IMR-90 (cell line): ENCODE measurements at places on chromosomes 2 and 18. TPM values are rescaled to one million over a fixed set of nuclear protein-coding genes. Genes with fewer than 3 reads are reported as not detected.
A peak's percentile ranks its signal among the peaks of the same experiment; 100 is the strongest.

- DNase-seq: no peak
These were observed 3.2 kb downstream of the RALBP1 start for GRCh38 chr18:9478545-9478944.

DNA sequence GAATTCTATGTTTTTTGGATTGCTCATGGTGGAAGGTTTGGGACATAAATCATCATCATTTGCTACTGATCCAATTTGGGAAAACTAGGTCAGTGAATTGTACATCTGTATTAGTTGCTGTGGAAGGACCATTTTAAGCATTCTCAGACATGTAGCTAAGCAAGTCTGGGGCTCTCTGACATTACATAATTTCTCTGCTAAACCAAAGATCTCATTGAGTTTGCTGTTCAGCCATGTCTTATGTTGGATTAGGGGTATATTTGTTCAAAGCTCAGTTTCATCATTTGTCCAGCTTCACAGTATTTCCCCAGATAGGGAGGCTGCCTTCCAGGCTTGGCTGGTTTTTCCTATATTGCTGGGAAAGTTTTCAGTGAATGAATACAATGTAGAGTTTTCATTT lies 399.7 kb downstream of the MTX2 start:
- no peak for DNase-seq

GRCh38 chr2:237869343-237870102 lies 10.1 kb downstream of the RAMP1 start:
- DNase-seq: no peak

GRCh38 chr2:147364597-147364996 lies 480.2 kb upstream of the ACVR2A start:
- DNase-seq: no peak

GRCh38 chr2:75600461-75601011 lies 39.8 kb upstream of the EVA1A start:
- peak; percentile 68 for DNase-seq

Gene NCKAP5
- 3.9 and 5.3 TPM in 2 replicates for total RNA-seq

Gene CRYGC
- total RNA-seq: not detected in 2 replicates

DNA sequence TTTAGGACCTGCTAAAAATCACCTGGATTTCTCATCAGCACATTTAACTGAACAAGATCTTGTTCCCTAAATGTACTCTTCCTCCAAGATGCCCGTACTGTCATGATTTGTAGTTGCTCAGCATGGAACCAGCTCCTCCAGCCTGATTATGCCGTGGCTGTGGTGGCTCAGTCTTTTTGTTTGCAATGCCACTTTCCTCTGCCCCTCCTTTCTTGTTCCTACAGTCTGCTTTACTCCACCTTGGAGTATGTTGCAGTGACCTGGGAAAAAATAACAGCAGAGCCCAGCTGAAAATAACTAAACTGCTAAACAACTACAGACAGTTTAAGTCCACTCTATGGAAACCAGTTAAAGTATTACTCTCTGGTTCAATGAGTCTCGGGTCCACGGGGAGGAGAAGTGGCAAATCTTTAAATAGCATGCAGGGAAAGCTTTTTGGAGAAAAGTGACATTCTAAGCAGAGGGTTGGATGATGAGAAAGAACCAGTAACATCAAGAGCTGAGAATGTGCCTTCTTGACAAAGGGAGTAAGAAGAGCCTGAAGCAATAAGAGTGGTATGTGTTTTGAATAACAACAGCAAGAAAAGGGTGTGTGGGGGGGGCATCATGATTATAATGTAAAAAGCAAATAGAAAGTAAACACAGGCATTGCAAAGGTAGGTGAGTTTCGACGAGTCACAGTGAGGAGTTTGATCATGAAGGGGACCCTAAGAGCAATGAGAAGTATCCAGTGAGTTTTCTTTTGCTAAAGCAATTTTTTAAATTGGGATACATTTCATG lies 225.7 kb downstream of the TMX3 start:
- no peak for DNase-seq

- no peak for DNase-seq
These were observed 94.1 kb upstream of the LDLRAD4 start for GRCh38 chr18:13124411-13124810.

- DNase-seq: peak; percentile 43
These were observed 17.5 kb downstream of the PECR start for GRCh38 chr2:216064014-216064630.

GRCh38 chr2:66903745-66904465 lies 469.0 kb downstream of the MEIS1 start:
- DNase-seq: no peak

GRCh38 chr2:225761396-225761795 lies 361.9 kb downstream of the NYAP2 start:
- no peak for DNase-seq

Gene ALK
- not detected in 2 replicates for total RNA-seq

GRCh38 chr18:48391868-48392267 lies 17.3 kb downstream of the ZBTB7C start:
- no peak for DNase-seq

Gene SAG
- total RNA-seq: not detected in 2 replicates

Gene MYO1B
- total RNA-seq: 116 and 167 TPM in 2 replicates

- DNase-seq: no peak
These were observed 58.0 kb downstream of the ZNF519 start for GRCh38 chr18:14074187-14074586.

GRCh38 chr2:230805353-230806017 lies 59.3 kb upstream of the ITM2C start:
- no peak for DNase-seq

Gene MPP4
- 11.1 and 14.9 TPM in 2 replicates for total RNA-seq

DNA sequence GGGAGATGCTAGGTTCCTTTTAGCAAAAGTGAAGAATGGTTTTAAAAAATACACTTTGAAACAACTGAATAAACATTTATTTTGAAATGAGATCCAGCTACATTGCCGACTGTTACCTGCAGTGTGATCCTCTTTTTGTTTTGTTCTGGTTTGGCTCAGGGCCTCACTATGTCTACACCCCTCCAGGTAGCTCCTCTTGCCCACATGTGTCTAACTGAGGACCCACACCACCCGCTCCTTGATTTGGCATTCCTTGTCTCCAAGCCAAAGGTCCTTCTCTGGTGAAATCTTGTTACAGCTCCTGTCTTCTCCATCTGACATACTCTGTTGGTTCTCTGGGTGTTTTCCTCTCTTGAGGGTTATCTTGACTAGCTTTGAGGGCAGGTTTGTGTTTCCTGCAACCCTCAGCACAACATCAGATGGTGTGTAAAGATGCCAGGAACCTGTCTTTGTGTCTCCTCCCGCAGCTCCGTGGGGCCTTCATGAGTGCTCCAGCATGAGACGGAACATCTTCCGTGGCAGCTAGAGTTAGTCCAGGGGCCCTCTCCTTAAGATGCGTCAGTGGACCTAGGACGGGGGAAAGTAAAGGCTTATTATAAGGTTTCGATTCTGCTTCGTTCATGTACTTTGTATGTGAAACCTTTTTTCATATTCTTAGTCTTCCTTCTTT lies 32.1 kb downstream of the MAP4K4 start:
- no peak for DNase-seq

GRCh38 chr2:11154016-11154922 lies 998 bp upstream of the SLC66A3 start:
- no peak for DNase-seq

Gene SOX11
- total RNA-seq: 2.2 and 4.7 TPM in 2 replicates

- no peak for DNase-seq
These were observed 13.5 kb downstream of the GPR39 start for GRCh38 chr2:132429941-132430573.

Gene GRP
- not detected in 2 replicates for total RNA-seq

GRCh38 chr2:36458106-36458505 lies 102.5 kb downstream of the CRIM1 start:
- no peak for DNase-seq

GRCh38 chr2:213185147-213185822 lies 33.9 kb upstream of the IKZF2 start:
- DNase-seq: no peak

Gene EMX1
- total RNA-seq: not detected in 2 replicates

Gene C1QL2
- total RNA-seq: not detected in 2 replicates

GRCh38 chr2:8541223-8541622 lies 140.6 kb upstream of the ID2 start:
- DNase-seq: no peak

DNA sequence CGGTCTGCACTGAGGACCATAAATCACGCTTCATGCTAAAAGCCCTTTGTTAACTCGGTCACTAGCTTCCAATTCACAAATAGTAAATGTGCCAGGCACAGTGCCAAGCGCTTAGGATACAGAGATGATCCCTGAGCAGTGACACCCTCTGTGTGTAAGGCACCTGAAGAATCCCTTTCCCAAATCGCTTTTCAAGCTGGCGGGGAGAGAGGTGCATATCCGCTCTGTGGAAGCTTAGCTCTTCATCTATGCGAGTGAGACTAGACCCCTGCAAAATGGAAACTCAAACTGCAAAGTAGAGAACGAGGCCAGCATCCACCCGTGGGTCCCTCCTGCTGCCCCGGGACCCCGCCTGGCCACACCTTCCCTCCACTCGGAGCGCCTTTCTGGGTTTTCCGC lies 2.4 kb downstream of the PIEZO2 start:
- no peak for DNase-seq

- no peak for DNase-seq
These were observed 99.5 kb downstream of the SLC4A3 start for GRCh38 chr2:219726916-219727315.

GRCh38 chr2:128395196-128395595 lies 76.5 kb upstream of the HS6ST1 start:
- DNase-seq: no peak

- no peak for DNase-seq
These were observed 4.4 kb upstream of the BUB1 start for GRCh38 chr2:110682267-110682666.
